ENCODE measurements at places on chromosomes 6 and 20. TPM values are rescaled to one million over a fixed set of nuclear protein-coding genes. Genes with fewer than 3 reads are reported as not detected.

The LY86 gene
- 0.89 TPM for total RNA-seq

DNA sequence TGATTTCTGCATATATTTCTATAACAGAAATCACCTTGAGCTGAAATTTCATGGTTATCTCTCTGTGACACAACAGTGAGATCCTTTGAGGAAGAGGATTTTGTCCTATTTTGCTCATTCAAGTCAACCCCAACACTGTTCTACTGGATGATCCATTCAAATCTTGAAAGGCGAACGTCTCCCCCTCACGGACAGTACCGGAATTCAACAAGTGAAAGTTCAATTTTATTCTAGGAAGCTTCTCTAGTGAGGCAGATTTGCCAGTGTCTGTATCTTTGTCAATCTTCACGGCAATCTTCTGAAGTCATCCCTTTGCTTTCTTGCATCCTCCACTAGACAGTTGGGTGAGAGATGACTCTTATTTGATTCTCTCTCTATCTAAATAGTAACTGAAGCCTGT, 91.7 kb upstream of the PDE7B start:
- DNase-seq, result no peak

The FOXF2 gene
- 0.16 TPM for total RNA-seq

GRCh38 chr6:47109281-47109680, 67.1 kb upstream of the ADGRF1 start:
- no peak for DNase-seq
